NCI-H446 treated with DMSO at 0.1 percent for 48 hours (cell line): ENCODE measurements at places on chromosomes 1 and 21.

DNA sequence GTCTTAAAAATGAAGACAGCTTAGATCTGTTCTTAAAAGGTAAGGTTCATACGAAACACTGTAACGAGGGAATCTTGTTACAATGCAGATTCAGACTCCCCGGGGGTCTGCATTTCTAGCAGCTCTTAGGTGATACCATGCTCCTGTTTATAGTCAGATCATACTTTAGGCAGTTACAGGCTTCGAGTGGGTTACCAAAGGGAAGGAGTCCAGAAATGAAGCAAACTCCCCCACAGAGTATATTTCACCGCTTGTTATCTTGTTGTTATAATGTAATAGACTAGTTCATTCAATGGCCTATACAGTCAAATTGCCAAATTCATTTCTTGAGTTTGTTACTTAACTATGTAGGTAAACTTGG, 601.1 kb downstream of the USP25 start:
- DNase-seq: no peak

- no peak for DNase-seq
These were observed 117.0 kb upstream of the GALNT2 start for GRCh38 chr1:229950020-229950419.

DNA sequence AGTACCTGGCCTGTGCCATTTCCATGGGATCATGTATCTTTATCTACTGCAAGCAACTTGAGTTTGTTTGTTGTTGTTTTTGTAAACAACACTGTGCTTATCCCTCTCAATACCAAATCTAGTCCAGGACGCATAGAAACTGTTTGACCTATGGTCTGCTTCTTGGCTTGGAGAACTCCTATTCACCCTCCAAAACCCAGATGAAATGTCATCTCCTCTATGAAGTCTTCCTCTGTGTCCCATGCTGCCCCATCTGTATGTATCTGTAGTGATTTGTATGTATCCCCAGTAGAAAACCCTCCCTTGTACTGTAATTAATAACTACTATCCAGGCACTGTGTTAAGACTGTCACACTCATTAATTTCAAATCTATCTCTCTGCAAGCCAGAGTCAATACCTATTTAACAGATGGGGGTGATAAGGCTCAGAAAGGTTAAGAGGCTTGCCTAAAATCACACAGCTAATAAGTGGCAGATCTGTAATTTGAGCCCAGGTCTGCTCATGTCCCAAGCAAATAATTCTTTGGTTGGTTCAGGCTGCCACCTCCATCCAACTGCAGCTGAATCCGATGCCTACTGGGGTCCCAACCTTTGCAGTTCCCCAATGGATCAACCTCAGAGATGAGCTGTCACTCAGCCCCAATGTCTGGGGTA, 24.6 kb upstream of the ECE1 start:
- no peak for DNase-seq

DNA sequence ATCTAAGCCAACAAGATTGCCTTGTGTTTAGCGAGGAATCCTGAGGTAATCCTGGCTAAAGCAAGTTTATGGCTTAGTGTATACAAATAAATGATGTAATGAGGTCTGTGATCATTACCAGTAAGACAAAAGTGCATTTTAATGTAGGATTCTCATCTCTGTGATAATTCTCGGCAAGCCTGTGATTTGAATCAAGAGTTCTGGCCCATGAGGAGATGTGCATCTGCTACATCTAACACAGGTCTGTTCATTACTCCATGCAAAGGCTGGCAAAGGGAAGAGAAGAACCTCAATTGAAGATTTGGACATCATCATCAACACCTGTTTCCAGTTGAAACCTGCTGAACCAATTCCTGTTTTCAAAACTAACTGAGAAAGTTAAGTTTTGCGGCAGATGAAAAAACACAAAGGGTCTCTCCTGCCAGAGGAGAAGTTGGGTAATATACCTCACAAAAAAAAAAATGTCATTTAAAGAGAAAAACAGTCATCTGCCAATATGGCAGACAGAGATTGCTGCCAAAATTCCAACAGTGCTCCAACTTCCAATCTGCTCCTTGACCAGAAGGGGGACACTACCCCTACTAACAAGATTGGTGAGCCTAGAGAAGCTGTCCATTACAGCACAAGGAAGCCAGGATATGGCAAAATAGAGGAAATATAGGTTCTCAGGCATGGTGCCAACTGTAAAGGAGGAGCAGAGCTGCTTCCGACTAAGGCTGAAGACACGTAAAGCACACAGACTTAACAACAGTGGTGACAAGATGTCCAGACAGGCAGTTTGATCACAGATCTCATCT, 453.7 kb downstream of the TTLL7 start:
- DNase-seq: peak; percentile 90

- DNase-seq: no peak
These were observed 66.6 kb downstream of the BCAR3 start for GRCh38 chr1:93614986-93615581.

DNA sequence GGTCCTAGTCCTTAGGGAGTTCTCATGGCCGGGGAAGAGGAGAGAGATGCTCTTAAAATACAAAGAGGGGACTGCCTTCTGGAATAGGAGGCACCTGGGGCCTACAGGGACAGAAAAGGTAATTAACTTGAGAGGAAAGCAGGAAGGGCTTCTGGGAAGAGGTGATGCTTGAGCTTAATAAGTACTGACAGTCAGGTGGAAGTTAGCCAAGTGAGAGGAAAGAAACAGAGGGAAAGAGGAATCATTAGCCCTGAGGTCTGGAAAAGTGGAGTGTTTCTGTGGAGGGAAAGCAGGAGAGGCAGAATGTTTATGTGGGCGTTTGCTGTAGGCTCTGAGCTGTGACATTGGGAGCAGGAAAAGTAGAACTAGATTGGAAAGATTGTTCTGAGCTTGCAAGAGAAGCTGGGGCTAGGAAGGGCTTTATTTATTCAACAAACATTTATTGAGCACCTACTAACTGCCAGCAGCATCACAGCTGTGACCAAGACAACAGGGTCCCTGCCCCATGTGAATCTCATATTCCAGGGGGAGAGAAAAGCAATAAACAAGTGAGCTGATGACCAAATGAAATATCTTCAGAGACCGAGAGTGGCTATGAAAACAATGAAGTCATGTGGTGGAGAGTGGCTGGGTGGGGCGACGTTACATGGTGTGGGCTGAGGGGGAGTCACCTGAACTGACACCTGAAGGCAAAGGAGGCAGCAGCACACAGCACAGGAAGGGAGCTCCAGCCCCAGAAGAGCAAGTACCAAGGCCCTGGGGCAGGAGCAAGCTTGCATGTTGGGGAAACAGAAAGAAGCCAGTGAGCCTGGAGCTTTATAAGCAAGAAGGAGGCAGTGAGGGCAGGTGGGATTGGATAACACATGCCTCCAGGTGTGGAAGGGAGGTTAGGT, 4.4 kb upstream of the FNDC5 start:
- no peak for DNase-seq

DNA sequence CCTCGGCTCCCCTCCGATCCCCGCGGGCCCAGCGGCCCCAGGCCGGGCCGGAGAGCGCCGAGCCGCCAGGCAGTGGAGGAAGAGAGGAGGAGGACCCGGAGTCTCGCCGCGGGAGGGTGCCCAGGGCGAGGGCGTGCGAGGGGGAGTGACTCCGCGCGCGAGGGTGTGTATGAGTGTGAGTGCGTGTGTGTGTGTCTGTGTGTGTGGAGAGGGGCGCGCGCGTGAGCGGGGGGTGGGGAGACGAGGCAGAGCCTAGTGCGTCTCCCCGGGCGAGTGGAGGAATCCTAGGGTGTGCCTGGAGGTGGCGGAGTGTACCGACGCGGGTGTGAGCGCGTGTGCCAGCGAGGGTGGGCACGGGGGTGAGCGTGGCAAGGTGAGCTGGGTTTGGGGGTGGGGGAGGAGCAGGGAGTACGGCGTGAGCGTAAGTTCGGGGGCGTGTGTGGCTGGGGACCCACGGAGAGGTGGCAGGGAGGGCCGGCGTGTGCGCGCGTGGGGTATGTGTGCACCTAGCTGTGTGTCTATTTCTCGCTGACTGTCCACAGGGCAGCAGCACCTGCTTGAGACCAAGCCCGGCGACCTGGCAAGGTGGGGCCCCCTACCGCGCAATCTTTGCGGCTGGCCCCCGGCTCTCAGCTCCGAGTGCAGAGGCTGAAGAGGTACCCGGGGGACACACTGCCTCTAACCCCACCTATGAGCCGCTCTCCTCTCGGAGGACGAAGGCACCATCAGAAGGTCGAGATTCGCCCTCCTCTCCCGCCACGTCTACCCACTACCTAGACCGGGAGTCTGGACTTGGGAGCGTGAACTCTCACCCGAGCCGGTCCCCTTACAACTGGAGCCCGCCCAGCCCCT, 784 bp upstream of the KCND3 start:
- no peak for DNase-seq

GRCh38 chr1:165717918-165718515, 19.7 kb upstream of the ALDH9A1 start:
- peak; percentile 23 for DNase-seq

- no peak for DNase-seq
These were observed 13.2 kb upstream of the NASP start for GRCh38 chr1:45570631-45571030.

DNA sequence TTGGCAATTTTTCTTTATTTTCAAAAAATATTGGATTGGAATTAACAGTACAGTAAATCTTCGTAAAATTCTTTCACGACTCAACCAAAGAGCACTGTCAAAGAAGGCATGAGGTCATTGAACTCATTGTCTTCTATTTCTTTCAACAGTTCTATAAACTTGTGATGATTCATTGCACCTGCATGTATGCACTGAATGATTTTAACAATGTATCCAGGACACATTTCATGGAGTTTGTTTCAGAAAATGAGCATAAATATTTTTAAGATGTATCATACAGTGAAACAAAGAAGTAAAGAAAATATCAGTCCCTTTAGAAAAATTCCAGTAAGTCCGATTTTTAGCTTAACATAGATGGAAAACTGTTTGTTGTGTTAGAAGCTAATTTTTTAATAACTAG, 33.6 kb upstream of the CD34 start:
- no peak for DNase-seq

GRCh38 chr1:183604038-183604808, 14.0 kb upstream of the NCF2 start:
- no peak for DNase-seq

DNA sequence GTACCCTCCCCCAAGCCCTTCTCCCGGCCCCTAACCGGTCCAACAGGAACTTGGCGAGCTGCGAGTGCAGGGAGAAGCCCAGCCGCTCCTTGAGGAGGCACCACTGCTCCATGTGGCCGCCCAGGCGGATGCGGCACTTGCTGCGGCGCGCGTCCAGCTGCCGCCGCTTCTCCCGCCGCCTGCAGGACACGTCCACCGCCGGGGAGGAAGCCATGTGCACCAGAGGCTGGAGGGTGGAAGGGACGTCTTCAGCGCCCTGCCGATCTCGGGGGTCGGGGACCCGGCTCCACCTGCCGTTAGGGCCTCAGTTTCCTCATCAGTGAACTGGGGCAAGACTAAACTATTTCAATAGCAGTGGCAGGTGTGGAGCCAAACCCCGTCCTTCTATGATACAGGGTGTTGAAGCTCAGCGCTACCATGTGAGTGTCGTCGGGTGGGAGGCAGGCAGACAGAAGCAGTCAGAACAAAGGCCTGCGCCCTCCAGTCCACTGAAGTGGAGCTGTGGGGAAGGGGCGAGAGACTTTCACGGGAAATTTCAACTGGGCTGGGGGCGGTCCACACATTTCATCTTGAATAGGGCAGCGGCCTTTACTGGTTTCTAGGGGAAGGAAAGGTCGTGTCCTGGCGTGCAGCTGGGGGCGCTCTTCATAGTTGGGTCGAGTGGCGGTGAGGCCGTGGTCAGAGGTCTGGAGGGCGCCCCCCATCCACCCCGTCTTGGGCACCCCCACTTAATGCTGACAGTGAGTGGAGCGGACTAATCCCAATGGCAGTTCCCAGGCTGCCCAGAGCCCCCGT, 592 bp downstream of the ZNF692 start:
- DNase-seq: peak; percentile 54

- DNase-seq: no peak
These were observed 470.2 kb downstream of the CAMTA1 start for GRCh38 chr1:7255303-7256058.

DNA sequence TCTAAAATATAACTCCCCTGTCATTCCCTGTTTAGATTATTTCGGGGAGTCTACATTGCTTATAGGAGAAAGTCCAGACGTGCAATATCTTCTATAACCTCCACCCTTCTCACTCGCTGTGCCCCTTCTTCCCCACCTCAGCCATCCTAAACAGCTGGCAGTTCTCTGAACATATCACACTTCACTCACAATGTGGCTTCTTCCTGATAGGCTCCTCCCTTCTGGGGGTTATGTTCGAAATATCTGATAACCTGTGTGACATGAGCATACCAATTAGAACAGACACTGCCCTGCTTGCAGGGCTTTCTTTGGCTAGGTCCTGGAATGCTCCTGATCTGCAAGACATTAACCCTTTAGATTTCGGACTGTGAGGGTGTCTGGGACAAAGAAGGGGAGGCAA, 274.6 kb downstream of the NFIA start:
- no peak for DNase-seq

GRCh38 chr1:174157157-174157806, 2.0 kb upstream of the RABGAP1L start:
- no peak for DNase-seq

DNA sequence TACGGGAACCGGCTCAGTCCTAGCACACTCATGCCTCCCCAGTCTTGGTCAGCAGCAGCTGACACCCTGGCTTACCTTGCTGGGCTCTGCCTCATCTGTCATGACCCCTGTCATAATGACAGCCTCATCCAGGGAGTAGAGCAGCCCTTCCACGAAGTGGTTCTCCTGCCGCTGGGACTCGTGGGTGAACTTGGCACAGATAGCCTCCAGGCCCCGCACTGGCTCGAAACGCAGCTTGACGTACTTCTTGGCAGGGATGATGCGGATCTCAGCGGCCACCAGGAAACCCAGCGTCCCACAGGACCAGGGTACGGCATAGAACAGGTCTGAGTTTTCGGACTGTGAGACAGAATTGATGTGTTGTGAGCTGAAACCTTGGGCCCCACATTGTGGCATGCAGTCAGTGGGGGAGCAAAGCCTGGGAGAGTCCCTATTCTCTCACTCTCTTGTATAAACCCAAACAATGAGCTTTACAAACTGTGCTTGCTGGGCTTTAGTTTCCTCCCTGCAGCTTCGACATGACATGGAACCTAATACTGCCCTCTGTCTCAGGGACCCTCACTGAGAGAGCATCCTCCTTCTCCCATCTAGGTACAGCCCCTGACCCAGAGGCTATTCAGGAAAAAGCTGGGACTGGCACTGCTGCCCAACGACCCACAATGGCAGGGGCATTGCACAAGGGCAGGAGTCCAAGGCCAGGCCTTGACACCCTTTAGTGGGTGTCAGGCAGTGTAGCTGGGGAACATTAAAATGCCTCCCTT, 15.5 kb downstream of the DHCR24 start:
- no peak for DNase-seq
